ENCODE measurements at places on chromosomes 5 and 9.

DNA sequence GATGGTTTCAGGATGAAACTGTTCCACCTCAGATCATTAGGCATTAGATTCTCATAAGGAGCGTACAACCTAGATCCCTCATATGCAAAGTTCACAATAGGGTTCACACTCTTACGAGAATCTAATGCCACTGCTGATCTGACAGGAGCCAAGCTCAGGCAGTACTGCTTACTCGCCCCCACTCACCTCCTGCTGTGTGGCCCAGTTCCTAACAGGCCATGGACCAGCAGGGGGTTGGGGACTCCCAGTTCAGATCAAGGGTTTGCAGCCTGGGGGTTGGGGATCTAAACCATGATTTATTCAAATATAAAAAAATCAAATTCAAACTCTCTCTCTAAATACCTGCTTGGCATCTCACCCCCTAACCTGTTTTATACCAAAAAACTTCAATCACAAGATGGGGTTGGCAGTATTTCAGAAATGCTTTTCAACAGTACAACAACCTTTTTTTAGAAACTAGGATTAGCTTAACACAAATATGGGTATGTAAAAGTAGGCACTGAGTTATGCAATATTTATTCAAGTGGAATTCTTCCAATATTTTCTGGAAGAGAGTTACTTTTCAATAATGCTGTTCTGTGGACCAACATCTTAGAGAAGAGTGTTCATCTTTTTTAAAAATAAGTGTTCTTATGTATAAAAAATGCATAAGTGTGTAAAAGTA lies 30.1 kb upstream of the SLC12A2 start:
- no peak for DNase-seq

DNA sequence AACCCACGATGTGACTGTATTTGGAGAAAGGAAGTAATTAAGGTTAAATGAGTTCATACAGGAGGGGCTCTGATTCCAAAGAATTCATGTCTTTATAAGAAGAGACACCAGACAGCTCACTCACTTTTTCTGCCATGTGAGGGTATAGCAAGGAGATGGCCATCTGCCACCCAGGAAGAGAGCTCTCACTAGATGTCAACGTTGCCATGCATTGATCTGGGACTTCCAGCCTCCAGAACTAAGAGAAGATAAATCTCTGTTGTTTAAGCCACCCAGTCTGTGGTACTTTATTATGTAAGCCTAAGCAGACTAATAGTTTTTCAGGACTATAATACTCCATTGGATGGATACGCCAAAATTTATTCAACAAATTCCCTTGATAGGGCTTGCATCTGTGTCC lies 89.8 kb upstream of the RAD23B start:
- no peak for DNase-seq

- DNase-seq = no peak
Measured at GRCh38 chr5:135978212-135978631, 23.4 kb upstream of the LECT2 start.

DNA sequence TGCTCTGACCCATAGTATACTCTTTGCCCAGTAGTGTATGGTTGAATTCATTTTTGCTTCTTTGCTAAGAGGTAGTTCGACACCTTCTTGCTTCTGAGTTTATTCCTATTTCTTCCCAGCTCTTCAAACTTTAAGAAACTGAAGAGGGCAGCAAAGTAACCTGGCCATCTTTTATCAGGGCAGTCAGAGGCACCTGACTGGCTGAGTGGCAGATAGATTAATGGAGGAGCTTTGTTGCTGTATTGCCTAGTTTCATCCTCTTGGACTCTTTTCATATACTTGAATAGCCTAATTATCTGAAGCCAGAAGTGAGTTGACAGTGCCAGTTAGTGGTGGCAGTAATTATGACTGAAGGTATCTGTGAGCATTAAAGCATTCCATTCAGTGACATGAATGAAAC lies 82.5 kb downstream of the UHRF2 start:
- no peak for DNase-seq

- DNase-seq = no peak
Measured at GRCh38 chr9:131406563-131407436, 12.9 kb downstream of the PRRC2B start.

DNA sequence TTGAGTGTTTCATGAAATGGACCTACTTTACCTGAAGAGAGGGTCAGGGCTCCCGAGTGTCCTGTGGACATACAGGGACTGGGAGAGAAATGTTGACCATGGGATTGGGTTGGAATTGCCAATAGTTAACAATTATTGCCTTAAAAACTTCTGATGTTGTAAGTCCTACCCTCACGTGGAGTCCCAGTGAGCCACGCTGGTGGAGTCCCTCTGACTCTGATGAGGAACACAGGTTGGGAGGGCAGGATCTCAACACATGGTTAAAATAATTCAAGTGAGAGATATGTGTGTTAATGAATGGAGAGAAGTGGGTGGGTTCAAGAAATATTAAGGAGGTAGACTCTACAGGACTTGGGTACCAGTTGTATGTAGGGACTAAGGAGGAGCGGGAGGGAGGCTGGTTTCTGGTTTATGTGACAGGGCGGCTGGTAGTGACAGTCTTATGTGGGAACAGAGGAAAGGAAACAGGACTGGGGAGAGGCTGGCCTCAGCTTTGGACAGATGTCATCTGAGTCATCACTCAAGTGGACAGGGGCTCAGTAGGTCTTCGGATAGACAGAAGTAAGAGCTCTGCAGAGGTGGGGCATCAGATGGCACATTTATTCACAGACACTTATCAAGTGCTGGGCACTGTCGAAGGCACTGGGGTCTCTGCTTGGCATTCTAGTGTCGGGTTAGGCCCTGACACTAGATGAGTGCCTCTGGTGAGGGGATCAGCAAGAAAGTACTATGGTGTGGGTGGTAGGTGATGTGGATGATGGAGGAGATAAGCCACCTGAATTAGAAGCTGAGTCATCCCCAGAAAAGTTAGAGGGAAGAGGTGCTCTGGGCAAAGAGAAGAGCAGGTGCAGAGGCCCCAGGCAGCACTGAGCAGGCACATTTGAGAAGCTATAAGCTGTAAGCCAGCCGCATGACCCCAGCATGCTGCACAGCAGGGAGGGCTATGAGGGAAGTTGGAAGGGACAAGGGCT lies 27.2 kb downstream of the MAML1 start:
- no peak for DNase-seq

GRCh38 chr5:132779961-132780360 lies 2.9 kb upstream of the SEPTIN8 start:
- no peak for DNase-seq

- DNase-seq = no peak
Measured at GRCh38 chr9:77028478-77028877, 9.0 kb downstream of the FOXB2 start.

- DNase-seq = peak; percentile 91
Measured at GRCh38 chr9:79610791-79611614, 39.2 kb downstream of the TLE4 start.

DNA sequence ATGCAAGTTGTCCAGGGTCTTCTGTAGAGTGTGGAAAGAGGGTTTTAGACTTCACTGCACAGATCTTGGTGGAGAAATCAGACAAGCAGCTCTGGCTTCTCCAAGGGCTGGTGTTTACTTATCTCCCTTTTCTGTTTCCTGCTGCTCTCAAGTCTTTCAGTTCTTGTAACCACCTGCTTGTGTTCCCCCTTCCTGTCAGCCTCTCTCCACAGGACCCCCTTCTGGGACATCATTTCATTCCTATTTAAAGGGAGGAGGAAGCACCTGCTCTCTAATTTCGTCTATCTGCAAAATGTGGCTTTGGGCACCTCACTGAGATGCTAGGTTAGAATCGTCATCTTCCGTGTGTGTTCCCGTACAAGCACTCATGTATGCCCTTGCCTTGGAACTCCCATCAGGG lies 636.2 kb downstream of the MTRR start:
- no peak for DNase-seq

DNA sequence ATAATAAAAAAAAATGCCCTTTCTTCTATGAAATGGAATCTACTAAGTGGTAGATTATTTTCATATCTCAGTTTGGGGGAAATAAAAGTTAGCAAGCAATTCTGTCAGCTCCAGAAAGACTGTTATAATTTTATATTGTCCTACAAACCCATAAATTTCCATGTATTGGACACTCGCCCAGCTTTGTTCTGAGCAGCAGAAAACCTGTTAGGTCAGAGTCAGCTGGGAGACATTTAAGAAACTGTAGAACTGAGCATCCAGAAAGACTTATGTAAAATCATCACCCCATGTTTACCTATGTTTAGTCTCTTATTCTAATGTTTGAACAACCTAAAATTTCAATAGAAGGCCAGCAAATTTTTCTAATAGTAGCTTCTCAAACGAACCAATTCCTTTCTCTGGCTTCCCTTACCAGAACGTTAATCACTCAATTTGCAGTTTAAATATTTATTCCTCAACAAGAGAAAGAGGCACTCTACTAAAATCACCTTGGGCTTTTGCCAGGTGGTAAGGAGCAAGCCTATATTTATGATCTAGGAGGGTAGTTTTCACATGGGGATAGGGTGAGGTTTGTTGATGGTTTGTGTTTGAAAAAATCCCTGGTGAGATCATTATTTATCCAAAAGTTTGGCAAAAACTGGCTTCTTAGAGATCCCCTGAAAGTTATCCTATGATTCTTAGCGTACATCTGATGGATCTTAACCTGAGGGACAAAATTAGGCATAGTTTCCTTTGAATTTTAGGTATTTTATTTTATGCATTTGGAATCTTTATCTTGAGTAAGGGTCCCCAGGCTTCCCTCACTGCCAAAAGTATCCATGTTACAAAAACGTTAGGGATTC lies 34.4 kb downstream of the MACROH2A1 start:
- no peak for DNase-seq

DNA sequence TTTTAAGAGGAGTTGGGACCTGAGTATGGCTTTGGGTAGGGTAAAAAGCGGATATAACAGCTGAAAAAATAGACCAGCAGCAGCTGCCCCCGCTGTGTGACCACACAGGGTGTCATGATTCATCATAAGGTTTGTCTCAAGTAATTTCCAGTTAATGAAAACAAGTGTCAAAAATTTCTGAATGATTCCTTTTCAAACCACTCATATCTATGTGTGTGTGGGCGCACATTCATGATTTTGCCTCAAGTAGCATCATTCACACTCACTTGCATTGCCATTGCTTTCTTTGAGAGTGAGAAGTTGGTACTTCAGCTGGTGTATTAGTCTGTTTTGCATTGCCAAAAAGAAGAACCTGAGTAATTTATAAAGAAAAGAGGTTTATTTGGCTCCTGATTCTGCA lies 12.1 kb upstream of the TNFAIP8 start:
- DNase-seq = peak; percentile 80

DNA sequence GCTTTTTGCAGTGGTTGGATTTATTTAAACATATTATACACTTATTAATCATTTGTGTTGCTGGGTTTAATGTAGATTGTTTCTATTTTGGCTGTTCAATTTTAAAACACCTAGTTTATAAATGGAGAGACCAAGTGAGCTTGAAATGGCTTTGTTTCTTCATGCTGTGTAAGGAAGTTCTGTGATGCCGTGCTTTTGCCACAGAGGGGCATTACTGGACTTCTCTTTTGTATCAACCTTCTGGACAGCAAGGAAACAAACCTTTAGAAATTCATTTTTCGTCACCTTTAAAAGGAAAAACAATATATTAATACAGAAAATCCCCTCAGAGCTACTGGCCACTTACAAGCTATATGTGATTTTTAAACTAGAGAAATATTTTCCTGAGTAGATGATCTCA lies 81.9 kb downstream of the DMRTA1 start:
- DNase-seq = no peak

DNA sequence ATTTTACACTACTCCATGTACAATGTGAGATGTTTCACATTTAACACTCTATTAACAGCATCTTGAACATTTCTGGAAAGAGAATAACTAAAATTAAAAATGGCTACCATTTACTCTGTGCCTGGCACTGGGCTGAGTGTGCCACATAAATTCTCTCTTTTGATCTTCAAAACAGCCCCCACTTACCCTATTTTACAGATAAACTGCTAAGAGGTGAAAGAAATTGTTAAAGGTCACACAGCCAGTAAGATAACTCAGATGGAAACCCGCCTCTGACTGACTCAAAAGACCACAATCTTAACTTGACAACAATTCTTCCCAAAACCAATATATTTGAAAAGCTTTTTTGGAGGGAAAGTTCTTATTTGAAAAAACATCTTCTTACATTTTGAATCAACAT lies 97.3 kb downstream of the MAPKAP1 start:
- no peak for DNase-seq

GRCh38 chr5:74205767-74206578 lies 434.6 kb downstream of the ENC1 start:
- DNase-seq = peak; percentile 60

DNA sequence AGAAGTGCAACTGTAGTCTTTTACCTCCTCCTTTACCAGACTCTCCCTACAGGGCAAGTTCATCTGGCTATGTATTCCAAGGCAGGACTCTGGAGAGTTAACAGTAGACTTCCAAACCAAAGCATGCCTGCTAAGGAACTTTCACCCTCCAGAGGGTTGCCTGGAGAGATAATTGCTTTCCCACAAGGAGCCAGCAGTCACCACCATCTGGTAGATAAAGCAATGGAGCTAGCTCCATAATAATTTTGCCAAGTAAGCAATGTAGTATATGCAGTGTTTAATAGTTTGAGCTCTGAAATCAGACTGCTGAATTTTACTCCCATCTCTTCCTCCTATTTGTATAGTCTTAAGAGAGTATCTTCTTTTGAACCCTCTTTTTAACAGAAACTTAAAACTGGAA lies 566.8 kb upstream of the PTGER4 start:
- no peak for DNase-seq

- DNase-seq = no peak
Measured at GRCh38 chr5:103569313-103570060, 6.9 kb upstream of the NUDT12 start.

- DNase-seq = peak; percentile 73
Measured at GRCh38 chr5:52783226-52783959, 4.3 kb upstream of the ITGA1 start.

- DNase-seq = no peak
Measured at GRCh38 chr9:89790542-89791109, 185.8 kb downstream of the GADD45G start.

- DNase-seq = peak; percentile 8
Measured at GRCh38 chr5:59598547-59598874, 295.0 kb downstream of the PDE4D start.

- no peak for DNase-seq
Measured at GRCh38 chr9:95791286-95791685, 84.2 kb upstream of the ERCC6L2 start.

GRCh38 chr5:103450333-103451061 lies 112.1 kb downstream of the NUDT12 start:
- peak; percentile 53 for DNase-seq

DNA sequence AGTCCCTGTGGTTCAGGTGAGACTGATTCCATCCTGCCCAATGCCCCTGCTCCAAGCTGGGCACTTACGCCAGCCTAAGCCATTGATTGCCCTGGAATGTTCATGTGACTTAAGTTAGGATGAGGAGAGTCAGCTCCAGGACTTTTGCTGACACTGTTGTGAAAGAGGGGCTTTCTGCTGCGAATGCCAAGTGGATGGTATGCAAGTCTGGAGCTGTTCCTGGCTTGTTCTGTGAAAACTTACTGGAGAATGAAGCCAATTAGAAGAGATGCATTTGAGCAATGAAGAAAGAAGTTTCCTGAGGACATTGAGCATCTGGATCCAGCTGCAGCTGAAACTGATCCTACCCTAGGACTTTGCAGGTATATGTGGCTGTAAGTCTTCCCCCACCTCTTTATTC lies 61.2 kb upstream of the ZFR start:
- no peak for DNase-seq

GRCh38 chr5:151577566-151577965 lies 13.6 kb downstream of the FAT2 start:
- no peak for DNase-seq

- DNase-seq = no peak
Measured at GRCh38 chr5:126595486-126596083, 566 bp upstream of the ALDH7A1 start.

GRCh38 chr5:159838551-159839222 lies 77.6 kb upstream of the ADRA1B start:
- no peak for DNase-seq

All from Daoy (cell line).